Globus pallidus (tissue), 1 donor: ENCODE measurements at places on chromosomes 6 and 20.

- DNase-seq = no peak
Measured at GRCh38 chr6:125009578-125009977, 47.3 kb downstream of the RNF217 start.

- peak; percentile 71 for DNase-seq
Measured at GRCh38 chr6:38281126-38281525, 358.6 kb downstream of the BTBD9 start.

GRCh38 chr6:25179051-25179778 is 100.0 kb upstream of the CARMIL1 start:
- no peak for DNase-seq

DNA sequence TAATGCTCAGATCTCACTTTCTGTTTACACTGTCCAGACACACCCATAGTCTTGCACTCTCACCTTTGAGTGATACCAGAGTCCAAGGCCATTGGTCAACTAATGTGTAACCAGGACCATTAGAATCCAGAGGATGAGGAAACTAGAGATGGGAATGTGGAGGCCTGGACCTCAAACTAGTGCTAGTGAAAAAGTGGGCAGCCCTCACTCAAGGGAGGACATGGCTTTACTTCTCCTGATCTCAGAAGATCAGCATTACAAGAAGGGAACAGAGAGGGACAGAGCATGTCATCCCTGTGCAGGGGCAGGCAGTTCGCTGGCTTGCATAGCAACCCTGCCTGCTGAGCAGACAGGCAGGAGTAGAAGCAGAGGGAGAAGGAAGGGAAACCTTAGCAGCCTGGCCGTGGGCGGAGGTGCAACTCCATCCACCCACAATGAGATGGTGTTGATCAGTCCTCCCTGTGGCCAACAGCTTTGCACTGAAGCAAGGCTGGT is 22.6 kb upstream of the XRN2 start:
- DNase-seq = no peak

GRCh38 chr6:142885182-142885867 is 59.7 kb downstream of the HIVEP2 start:
- no peak for DNase-seq

DNA sequence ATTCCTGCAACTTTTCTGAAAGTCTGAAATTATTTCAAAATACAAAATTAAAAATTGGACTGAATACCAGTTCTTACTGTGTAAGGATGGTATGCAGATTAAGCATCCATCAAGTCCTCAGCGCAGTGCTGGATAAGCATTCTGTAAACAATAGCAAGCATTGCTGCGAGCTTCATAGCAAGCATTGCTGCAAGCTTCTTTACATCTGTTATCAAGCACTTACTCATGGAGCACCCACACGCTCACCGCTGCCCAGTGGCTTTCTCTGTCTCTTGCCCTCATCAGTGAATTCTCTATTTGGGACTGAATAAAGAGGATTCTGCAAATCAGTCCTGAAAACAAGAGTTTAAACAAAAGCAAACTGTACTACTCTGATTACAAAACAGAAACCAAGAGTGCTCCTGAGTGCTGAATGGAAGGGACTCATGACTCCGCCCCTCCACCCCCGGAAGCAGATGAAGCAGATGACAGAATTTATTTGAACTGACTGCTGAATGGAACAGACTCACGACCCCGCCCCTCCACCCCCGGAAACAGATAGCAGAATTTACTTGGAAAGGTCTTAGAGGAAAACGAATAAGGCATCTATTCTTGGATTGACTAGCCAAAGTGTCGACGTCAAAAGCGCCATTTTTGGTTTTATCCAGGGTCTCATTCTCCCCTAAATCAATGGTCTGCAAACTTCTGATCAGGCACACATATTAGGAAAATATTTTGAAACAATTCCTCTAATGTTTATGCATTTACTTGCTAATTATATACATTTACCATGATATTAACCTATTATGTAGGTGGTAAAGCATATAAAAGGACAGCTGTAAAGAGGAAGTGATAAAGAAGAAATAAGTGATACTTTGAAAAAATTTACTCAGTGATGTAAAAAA is 22.1 kb upstream of the EYA2 start:
- DNase-seq = peak; percentile 30

GRCh38 chr6:169131390-169131789 is 122.3 kb downstream of the THBS2 start:
- DNase-seq = peak; percentile 42

DNA sequence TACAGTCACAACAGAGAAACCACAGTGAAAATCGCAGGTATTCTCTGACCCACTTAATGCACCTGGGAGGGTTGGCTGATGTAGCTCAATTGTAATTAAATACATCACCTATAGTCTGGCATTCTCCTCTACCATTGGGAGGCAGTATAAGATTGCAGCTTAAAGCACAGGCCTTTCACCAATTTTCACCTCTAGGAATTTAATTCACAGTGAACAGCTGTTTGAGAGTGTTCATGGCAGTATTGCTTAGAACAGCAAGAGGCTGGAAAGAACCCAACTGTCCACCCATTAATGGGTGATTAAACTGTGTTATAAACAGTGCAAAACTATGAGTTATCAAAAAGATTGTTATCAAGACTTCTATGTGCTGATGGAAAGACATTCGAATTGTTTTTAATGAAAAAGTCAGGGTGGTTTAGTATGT is 2.0 kb downstream of the EDEM2 start:
- DNase-seq = peak; percentile 45
